Stimulated activated CD8-positive, alpha-beta memory T cell treated with anti-CD3 and anti-CD28 coated beads, Interleukin-7, amount 100 ng/mL, for 1 hour (primary cell): ENCODE measurements at places on chromosomes 12 and 14.

DNA sequence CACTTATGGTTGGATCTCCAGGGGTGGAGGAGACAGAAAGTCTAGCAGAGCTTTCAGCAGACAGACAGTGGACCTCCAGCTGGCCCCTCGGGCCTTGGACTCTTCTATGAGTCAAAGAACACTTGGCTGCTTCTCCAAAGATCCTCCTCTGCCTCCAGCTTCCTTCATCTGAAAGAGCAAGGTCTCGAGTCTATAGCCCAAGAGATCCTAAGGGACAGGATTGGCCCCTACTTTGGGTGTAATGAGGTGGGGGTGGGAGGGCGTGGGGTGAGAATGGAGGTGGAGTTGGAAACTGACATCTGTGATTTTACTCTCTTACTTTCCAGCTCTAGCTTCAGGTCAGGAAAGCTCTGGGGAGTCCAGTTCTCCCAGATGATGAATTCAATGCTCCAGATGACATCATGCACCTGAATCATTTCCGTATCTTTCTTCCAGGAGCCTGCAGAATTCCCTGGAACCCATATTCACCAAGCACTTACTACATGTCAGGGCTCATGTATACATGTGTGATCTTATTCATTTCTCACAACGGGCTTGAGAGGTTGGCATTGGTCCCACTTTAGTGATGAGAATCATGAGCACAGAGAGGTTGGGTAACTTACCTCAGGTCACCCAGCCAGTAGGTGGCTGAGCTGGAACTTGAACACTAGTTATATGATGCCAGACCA lies 10.2 kb upstream of the PGF start:
- DNase-seq, result no peak

DNA sequence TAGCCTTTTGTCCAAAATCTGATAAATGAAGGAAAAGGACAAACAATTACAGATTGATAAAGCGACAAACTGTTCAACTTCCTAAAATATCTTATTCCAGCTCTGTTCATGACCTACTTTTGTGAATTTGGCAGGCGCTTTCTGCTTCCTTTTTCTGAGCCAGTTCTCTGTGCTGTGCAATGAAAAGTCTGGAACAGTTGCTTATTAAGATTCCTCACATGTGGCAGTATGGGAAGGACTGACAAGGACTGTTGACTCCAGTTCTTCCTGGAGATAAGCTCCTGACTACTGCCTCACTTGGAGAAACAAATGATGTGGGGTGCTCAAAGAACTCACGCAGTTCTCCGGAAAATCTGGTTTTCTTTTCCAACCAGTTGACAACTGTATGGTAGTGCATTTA lies 58.3 kb upstream of the ANP32D start:
- no peak for DNase-seq

DNA sequence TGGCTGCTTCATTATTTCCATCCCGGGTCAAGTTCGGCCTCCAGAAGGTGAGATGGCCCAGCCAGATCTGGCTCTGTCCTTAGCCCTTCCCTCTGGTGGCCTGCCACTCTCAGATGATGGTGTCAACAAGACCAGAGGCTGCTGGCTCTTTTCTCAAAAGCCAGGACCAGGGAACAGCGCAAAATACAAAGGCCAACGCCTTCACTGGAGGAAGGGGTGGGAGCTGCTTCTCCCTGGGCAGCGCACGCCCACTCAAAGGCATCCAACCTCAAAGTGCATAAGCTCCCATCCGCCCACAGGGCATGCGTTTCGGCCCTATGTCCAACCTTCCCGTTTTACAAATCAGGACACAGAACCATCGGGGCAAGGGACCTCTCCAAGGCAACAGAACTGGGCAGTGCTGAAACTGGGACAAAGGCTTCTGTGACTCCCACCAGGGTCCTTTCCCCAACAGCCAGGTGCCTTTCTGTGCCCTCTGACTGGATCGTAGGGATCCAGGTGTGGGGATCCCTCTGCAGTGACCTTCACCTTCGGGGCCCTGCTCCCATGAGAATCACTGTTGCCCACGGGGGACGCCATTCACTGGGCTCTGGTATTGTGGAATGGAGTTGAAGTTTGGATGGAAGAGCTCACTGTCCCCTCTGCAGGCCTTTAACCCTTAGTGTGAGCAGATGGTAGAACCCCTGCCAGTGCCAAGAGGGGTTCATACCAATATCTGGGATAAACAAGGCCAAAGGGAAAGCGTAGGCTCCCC lies 76.8 kb downstream of the NINJ2 start:
- no peak for DNase-seq

DNA sequence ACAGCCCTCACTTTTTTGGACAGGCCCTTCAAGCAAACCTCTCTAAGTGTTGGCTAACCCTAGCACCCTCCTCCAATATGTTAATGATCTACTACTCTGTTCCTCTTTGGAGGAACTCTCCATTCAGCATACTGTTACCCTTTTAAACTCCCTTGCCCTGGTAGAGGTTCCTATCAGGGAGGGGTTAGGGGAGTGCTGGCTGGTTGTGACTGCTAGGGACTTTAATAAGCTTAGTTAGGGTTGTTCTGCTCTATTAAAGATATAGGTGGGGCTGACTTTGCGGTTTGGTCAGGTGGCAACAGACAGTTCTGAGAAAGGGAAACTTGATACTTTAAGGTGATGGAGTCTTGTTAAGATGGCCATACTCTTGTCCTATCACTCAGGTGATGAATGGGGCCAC lies 301.5 kb upstream of the FBXO33 start:
- DNase-seq, result no peak

DNA sequence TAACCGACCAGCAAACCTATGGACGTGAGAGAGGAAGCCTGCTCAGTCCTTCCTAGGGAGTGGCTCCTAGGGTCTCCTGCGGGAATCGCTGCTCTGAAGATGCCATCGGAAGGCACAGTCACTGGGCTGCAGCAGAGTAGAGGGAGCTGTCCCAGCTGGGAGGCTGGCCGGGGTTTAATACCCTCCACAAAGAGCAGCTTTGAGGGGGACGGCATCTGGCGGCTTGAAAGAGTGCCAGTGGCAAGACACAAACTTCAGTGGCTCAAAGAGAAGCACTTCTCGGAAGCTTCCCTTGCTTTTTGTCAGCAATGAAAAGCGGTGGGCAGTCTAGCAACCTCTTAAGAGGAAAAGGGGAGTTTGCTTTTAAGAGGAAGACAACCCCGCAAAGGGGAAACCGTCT lies 114.6 kb downstream of the TMEM132C start:
- DNase-seq, result no peak

DNA sequence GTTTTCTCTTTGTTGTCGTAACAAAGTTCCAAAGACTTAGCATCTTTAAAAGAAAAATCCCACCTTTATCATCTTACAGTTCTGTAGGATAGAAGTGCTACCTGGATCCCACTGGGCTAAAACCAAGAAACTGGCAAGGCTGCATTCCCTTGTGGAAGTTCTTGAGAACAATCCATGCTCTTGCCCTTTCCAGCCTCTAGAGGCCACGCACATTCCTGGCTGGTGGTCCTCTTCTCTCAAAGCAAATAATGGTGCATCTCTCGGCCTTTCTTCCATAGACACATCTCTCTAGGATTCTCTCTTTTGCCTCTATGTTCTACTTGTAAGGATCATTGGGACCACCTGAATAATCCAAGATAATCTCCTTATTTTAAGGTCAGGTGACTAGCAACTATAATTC lies 8.2 kb upstream of the PAWR start:
- no peak for DNase-seq
